Activated CD4-positive, alpha-beta T cell treated with anti-CD3 and anti-CD28 coated beads for 1 hour (primary cell): ENCODE measurements at places on chromosomes 2 and 18.

GRCh38 chr2:64869126-64869525, 120.1 kb upstream of the SLC1A4 start:
- no peak for DNase-seq

GRCh38 chr2:16493788-16494187, 171.8 kb downstream of the CYRIA start:
- no peak for DNase-seq

- no peak for DNase-seq
Observed at GRCh38 chr2:86305195-86305914, 32.1 kb downstream of the REEP1 start.

DNA sequence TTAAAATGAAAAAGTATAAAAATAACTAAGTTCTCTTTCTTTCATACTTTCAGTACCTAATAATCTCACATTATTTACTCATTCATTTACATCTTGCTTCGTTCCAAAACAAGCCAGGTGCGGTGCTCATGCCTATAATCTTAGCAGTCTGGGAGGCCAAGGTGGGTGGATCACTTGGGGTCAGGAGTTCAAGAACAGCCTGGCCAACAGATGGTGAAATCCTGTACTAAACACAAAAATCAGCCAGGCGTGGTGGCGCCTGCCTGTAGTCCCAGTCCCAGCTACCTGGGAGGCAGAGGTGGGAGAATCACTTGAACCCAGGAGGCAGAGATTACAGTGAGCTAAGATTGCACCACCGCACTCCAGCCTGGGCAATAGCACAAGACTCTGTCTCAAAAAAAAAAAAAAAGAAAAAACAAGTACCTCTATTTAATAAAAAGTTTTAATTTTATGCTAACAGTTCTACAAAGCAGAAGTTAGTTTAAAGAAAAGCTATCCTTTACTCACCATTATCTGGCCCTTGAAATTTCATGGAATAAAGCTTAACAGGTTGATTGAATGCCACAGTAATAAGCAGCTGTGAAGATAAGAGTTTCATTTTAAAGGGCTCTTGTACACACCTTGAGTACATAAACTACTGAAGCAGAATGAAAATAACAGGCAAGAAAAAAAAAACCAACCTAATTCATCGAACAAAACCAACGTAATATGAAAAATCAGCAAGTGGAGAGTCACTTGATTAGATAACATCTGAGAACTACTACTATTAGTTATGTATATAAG, 22.5 kb downstream of the TXNL1 start:
- no peak for DNase-seq

DNA sequence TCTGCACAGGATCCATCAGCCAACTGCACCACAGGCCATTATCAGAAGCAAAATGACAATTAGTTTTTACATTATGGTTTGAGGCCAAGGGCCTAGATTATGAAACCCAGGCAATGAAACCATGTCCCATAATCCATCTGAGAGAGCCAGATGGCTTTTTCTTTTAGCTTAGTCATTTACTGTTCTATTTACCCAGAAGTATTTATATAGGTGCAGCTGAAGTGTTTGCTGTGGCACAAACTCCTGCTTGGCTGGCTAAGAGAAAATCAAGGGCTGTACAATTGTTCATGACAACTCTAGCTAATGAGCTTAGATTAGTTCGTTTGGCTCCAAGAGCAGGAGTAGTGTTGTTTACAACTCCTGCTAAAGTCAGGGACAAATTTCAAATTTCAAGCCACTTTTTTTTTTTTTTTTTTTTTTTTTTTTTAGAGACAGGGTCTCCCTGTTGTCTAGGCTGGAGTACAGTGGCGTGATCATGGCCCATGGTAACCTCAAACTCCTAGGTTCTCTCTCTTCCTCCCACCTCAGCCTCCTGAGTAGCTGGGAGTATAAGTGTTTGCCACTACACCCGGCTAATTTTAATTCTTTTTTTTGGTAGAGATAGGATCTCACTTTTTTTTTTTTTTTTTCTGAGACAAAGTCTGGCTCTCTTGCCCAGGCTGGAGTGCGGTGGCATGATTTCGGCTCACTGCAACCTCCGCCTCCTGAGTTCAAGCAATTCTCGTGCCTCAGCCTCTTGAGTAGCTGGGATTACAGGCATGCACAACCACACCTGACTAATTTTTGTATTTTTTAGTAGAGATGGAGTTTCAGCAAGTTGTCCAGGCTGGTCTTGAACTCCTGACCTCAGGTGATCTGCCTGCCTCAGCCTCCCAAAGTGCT, 18.4 kb upstream of the REV1 start:
- no peak for DNase-seq

DNA sequence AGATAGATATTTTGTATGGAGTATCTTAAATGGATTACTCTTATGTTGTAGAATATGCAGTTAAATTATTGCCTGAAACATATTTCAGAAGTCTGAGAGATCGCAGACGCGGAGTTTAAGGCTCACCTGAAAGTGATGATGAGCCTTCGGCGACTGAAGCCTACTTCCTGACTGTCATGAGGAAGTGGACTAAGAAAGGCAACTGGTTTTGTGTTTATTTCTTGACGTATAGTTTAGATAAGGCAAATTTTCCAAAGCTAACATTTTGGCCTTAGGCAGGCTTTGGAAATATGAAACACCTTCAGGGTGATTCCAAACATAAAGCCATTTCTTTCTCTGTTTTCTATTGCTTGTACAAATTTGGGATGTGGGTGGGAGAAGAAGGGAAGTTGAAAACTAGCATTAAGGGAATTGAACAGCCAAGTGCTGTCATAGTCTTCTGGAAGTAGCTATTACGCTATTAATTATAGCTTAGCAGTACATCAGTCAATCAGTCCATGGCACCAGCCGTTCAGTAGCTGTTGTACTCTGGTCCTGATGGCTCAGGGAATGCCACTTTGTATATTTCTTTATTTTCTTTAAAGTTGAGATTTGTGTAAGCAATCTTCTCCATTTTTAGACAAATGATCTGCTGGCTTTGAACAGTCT, 1.5 kb downstream of the GRHL1 start:
- no peak for DNase-seq

DNA sequence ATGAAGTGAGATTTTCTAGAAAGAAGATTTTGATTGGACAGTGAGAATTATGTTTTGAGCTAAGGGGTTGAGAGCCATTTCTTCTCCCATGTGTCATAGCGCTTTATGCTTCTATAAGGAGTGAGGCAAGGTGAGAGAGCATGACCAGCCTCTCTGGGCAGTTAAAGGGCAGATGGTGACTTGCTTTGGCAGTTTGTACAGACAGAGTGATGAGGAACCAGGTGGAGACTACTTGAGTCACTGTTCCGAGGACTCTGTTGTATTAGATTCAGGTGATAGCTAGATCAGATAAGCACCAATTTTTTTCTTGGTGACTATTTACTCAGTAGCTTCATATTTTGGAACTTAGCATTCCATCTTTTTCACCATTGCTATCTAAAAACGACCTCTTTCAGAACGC, 4.5 kb downstream of the CRIM1 start:
- no peak for DNase-seq

DNA sequence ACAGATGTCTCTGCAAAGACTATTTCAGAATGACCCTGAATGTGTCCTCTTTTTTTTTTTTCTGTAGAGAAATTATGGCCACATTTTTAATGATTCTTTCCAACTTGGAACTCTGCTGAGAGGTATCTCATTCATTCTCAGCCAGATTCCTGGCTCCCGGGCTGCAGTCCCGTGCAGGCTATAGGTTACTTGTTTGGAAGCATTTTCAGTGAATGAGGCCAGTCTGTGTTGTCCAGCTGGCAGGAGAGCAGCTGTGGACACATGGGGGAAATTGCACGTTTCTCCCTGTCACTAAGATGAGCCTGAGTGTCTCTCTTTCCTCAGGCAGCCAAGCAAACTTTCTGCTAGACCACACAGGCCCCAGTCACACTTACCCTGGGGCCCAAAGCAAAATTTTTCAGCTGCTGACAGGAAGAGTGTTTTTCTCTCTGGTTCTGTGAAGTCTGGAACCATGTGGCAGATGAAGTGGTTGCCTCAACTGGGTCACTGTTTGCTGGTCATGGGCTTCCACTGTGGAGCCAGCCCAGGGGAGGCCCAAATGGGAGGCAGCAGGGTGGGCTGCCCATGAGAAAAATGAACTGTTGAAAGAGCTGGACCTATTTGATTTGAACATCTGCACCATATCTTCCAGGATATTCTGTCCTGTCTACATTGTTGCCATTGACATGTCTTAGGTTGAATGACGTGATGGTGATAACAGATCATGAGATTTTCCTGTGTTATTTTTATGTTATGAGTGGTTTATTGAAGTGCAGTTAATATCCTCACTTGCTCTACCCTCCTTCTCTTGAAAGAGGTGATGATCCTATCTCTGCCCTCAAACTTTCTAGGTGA, 431.2 kb downstream of the LPIN1 start:
- no peak for DNase-seq

- DNase-seq = no peak
Observed at GRCh38 chr2:133641497-133641896, 73.2 kb upstream of the NCKAP5 start.

GRCh38 chr2:80852808-80853139, 548.2 kb upstream of the LRRTM1 start:
- no peak for DNase-seq

GRCh38 chr18:76619621-76620315, 124.7 kb upstream of the ZNF516 start:
- no peak for DNase-seq

DNA sequence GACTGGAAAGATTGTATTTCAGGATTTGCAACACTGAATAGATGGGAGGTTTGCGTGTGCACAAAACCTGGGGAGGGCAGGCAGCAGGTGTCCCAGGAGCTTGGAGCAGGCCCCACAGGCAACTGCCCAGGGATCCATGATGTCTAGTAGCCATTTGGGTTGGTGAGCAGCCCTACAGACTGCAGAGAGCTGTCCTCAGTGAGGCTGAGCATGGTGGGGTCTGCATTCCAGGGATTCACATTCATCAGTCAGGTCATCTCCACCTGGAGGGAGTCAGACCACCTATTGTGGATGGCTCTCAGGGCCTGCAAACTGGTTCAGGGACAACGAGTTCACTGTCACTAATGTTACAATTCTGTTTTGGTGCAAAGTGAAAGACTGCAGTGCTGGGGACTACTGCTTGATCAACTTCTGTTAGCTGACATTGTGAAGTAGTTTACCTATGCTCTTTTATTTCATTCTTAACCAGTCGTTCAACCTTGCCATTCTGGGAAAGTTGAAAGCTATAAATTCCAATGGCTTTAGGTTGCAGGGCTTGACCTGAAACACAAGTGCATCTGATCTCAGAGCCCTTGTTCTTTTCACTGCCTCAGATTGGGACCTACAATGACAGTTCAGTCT, 222.6 kb downstream of the ZNF407 start:
- no peak for DNase-seq

- DNase-seq = no peak
Observed at GRCh38 chr2:179817181-179817841, 44.1 kb downstream of the ZNF385B start.
